ENCODE measurements at places on chromosomes 2 and 18.

DNA sequence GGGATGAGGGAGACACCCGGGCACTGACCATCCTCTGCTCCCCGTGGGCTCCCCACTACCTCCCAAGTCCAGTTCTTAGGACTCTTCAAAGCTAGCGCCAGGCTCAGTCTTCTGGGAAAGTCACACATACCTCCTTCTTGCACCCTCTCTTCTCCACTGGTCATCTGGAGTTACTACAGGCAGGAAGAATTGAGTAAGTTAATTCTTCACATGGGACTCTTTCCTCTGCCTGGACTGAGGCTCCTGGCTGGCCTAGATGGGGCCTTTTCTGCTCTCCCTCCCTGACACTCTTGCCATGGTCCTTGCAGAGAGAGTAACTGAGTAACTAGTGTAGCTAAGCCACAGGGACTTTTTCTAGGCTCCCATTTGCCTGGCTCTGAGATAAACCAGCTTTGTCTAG lies 96.5 kb upstream of the CELF4 start:
- DNase-seq, result no peak

- DNase-seq, result no peak
Measured at GRCh38 chr2:85949280-85949679, 60.5 kb upstream of the ST3GAL5 start.

- no peak for DNase-seq
Measured at GRCh38 chr2:65320042-65320725, 92.6 kb downstream of the ACTR2 start.

DNA sequence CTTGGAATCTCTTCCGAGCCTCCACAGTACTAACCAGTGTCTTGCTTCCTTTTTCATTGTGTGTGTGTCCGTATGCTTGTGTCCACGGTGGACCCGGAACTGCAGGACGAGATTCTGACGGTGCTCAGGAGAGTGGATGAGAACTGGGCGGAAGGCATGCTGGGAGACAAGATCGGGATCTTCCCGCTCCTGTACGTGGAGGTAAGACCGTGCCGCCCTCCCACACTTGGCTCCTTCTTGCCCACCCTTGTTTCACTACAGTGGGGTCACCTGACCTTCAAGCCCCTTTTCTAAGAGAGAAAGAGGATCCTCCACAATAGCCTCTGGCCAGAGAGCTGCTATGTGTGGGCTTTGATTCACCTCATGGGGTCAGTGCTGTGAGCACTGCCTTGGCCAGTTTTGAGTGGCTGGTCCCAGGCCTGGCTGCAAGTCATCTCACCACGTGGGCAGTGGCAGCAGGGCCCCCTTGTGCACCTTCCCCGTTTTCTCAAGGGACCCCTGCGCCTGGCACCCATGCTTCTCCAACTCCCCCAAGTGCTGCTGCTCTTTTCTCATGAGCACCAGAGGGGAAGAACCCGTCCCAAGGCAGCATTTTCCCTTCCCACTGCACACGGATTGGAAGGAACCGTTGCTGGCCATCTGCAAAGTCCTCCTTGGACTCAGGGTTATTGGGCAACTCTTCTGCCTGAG lies 242.1 kb downstream of the SEPTIN10 start:
- no peak for DNase-seq

GRCh38 chr2:136801661-136802060 lies 36.3 kb downstream of the THSD7B start:
- DNase-seq, result no peak

DNA sequence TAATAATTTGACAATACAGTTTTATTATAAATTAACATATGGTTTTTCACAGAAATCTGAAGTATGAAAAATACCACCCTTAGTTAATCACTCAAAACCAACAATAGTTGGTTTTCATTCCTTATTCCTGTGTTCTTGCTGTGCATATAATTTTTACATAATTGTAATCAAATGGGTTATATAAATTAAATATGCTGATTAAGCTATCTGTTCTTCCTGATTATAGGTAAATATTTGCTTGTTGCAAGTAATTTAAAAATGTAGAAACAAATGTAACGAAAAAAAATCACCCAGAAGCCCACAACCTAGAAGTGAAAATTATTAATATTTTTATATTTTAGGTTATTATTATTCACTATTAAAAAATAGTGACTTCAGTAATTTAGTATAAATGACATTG lies 98.3 kb downstream of the ZNF804A start:
- DNase-seq, result no peak

DNA sequence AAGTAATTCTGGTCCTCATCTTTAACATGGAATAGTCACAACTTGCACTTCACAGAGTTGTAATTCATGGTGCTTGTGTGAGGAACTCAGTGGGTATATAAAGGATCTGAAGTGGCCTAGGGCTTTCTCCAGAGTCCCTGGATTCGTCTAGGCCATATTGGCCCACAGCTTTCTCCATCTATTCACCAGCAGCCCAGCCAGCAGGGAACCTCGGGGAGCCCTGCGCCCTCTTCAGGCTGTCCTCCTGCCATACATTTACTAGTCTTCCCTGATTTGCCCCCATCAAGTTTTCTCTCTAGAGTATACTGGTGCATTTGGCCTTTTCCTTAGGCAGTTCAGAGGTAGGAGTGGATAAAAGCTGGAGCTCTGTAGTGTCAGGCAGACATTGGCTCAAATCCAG lies 278.3 kb downstream of the MYCN start:
- DNase-seq, result no peak

Data from stimulated activated CD4-positive, alpha-beta T cell treated with anti-CD3 and anti-CD28 coated beads, Interleukin-1b, Interleukin-23, amount 100 ng/mL, for 1 hour (primary cell).